ELR (cell line): ENCODE measurements at places on chromosomes 7 and 10.

DNA sequence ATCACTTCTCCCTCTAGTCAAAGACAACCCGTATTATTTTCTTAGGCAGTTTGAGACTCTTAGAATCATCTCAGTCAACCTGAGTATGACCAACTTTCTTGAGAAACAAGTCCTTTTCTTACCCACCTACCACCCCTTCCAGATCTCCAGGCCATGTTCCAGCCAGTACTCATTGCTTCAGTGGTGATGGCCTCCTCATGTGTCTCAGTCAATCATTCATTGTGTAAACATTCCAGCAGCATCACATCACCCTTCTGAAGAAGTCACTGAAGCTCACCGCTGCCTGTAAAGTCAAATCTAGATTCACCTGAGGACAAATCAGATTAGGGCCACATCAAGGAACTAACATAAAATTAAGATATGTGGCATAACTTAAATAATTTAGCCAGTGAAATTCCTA is 467.2 kb upstream of the NRP1 start:
- DNase-seq, result no peak

GRCh38 chr7:51619880-51620279 is 303.3 kb upstream of the COBL start:
- DNase-seq, result no peak

- DNase-seq, result no peak
These were observed 200.1 kb downstream of the SLC25A13 start for GRCh38 chr7:96121752-96122151.

GRCh38 chr7:71972534-71972933 is 439.6 kb downstream of the CALN1 start:
- DNase-seq, result no peak

- no peak for DNase-seq
These were observed 66.4 kb upstream of the FAM180A start for GRCh38 chr7:135815033-135815432.

DNA sequence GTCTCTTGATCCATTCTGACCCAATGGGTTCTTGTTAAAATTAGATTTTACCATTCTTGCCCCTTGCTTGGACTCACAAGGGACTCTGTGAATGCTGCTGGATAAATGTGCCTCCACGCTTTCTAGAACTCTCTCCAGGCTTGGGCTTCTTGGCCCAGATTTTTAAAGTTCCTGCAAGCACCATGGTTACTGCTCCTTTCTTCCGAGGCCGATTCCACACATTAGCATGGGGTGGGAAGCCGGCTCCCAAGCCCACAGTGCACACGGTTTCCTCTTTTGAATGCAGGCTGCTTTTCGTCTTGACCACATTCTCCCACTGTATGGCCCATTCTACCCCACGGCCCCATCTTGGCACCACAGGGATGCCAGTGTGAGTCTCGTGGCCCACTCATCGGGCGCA is 174.3 kb upstream of the PITRM1 start:
- DNase-seq, result no peak

DNA sequence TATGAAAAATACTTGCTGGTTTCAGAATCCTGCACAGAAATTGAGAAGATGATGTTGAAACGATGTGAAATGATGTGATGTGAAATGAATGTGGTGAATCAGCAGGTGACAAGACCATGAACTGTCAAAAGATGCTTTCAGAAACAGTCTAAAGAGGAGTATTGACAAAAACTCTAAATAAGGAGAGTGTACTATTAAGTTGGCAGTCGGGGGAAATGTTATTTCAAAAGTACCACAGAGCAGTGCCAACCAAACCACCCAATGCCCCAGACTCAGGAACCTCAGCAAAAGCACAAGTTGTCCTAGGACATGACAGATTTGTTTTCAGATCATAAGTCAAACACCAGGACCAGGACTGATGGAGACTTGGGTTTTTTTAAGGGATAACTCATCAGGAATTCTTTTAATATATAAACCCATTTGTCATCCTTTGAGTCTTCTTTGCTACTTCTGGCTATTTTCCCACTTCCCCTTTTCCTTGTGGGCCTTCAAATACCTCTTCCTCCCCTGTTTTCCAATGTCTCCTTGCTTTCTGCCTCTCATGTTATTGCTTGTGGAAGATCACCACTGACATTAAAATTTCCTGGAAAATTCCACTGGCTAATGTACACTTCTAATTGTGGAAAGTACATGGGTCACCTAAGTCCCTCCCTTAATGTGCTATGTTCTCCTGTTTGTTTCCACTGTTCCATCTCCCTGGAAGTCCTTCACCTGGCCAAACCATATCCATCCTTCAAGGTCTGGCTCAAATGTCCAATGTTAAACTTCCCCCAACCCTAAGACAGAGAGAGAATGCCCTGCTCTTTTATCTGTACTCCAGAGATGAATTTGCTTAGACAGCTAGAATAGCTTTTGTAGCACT is 10.2 kb upstream of the PPP1R3C start:
- DNase-seq, result peak; percentile 70

DNA sequence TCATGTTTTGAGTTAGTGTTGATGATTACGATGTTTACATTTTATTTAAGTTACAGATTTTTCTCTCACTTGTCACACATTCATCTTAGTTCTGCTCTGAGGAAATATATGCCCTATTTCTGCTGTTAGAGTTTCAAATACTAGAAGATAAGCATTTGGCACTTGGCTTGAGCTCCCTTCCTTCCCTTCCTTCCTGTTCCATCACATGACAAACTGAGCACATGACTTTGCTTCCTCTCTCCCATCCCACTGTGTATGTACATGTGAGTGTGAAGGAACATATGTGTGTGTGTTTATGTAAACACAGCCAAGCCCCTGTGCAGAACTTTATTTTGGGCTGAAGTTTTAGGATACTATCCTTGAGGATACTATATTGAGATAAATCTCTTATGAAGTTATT is 795.9 kb upstream of the IGFBP3 start:
- no peak for DNase-seq

DNA sequence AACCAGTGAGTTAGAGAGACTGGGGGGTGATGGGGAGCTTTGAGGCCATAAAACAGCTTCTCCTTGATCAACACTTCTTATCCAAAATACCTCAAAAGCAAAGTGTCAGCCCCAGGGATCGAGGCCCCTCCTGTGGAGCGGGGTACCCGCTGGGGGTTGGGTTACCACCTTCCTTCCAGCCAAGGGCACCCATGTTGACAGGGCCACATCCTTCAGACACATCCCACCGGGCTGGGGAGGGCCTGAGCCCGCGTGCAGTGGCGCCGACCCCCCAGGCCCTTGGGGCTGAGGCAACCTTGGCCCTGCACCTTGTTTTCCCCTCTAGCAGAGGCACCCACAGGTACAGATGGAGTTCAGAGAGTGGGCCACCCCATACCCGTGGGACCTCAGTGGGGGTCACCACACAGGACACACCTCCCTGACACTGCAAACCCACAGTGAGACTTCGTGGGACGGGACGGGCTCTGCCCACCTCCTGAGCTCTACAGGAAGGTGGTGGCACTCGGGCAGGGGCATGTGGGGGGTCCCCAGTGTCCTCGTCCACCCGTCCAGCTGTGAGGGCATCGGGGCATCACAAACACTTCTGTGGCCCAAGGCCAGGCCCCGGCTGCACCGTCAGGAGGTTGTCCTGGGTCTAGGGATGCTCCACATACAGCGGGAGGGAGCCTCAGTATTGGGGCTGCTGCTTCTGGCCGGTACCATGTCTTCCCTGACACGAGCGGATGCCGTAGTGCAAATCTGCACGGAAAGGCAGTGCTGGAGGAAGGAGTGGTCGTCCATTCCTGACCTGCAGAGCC is 10.7 kb downstream of the DPYSL4 start:
- no peak for DNase-seq

GRCh38 chr7:3569643-3570042 is 268.6 kb downstream of the SDK1 start:
- no peak for DNase-seq

GRCh38 chr7:69803699-69804516 is 205.6 kb downstream of the AUTS2 start:
- DNase-seq, result no peak

DNA sequence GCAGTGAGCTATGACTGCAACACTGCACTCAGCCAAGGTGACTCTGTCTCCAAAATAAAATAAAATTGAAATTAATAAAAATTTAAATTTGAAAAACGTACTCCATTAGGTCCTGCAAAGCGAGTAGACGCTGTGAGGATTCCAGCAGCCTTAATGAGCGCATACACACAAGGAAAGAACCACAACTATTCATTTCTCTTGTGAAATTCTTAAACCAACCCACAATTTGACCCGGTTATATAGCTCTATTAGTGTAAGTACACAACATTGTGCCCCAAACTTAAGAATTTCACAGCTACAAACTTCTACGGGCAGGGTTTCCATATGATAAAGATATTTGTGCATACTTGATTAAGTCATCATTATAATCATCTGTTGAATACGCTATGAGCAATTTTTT is 84.4 kb downstream of the PARD3 start:
- DNase-seq, result no peak

- no peak for DNase-seq
These were observed 266.2 kb downstream of the HTR7 start for GRCh38 chr10:90591629-90592028.

- peak; percentile 95 for DNase-seq
These were observed 82.7 kb upstream of the C1GALT1 start for GRCh38 chr7:7099584-7100014.

GRCh38 chr10:78727728-78728127 is 341.0 kb upstream of the ZMIZ1 start:
- no peak for DNase-seq

DNA sequence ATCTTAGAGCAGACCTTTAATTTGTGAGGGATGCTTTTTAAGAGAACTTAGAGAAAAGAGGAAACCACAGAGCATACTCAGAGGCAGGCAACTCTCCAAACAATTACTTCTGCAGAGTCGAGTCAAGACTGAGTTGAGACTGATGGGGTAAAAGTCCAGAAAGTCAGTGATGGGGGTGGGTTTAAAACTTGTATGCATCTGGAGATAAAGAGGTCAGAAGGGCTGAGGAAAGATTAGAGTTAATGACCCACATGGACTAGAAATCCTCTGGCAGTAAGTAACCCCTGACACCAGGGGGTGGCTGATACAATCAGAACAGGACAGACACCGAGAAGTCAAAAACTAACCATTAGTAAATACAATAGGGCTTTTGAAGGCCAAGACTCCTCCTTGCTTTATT is 42.4 kb upstream of the SEPTIN7 start:
- no peak for DNase-seq
